ENCODE measurements at places on chromosomes 16 and 17.
A peak's percentile ranks its signal among the peaks of the same experiment; 100 is the strongest.

GRCh38 chr16:30805056-30805369, 18.0 kb upstream of the ZNF629 start:
- DNase-seq: no peak
- peak overlapping the region; percentile 92 for H3K27ac ChIP-seq
- H3K36me3 ChIP-seq: no peaks in the 10 kb centered on the region
- H3K27me3 ChIP-seq: no peaks in the 10 kb centered on the region
- peaks cover 54% of the 10 kb centered on the region for H3K4me1 ChIP-seq

DNA sequence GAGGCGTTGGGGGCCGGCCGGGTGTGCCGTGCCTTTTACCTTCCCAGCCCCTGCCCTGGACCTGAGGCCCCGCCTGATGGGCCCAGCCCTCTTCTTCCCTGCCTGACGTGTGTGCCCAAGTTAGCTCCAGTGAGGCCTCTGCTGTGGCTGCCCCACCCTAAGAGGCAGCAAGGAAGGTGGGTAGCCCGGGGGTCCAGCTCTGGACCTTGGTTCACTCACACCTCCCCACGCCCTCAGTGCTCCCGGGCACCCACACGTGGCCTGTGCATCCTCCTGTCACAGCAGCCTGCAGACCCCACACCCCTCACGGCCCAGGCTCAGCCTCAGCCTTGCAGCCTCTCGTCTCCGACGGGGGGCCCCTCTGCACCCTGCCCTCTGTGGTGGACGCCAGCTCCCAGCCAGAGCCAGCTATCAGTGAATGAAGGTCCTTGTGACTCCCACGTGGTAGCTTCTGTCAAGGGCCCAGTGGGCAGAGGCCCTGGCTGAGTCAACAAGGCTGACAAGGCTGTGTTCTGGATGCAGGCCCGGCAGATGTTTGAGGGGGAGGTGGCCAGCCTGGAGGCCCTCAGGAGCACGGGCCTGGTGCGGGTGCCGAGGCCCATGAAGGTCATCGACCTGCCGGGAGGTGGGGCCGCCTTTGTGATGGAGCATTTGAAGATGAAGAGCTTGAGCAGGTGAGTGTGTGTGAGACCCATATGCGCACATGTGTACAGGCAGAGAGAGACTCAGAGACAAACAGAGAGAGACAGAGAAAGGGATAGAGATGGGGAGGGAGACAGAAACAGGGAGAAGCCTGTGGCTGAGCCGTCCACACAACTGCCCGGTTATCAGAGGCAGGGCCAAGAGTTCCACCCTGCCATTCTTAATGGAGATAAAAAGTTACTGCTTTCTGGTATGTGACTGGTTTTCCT, 2.8 kb downstream of the FN3K start:
- H3K4me1 ChIP-seq: peaks cover 66% of the 10 kb centered on the region
- peak overlapping the region; percentile 73 for H3K27ac ChIP-seq

- peak overlapping the region; percentile 53 for H3K27ac ChIP-seq
Observed at GRCh38 chr17:73205459-73205961, 12.7 kb downstream of the COG1 start.

DNA sequence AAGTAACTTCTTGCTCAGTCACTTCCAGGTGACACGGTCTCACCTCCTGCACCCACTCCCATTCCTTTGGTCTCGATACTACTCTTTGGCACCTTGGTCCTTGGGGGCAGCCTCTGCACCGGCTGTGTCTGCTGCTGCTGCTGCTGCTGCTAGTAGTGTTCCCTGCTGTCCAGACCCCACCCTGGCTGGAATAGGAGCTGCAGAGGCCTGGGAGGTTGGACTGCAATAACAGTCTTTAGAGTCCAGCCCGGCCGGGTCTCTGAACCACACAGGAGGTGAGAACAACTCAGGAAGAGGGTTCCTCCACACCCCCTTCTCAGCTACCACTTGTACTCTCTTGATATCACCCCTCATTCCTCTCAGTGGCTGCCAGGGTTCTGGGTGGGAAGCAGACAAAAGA, 231.1 kb upstream of the NLRP1 start:
- DNase-seq: no peak
- no peak overlapping the region for H3K4me3 ChIP-seq
- no peaks in the 10 kb centered on the region for H3K27me3 ChIP-seq
- no peak overlapping the region for H3K27ac ChIP-seq

DNA sequence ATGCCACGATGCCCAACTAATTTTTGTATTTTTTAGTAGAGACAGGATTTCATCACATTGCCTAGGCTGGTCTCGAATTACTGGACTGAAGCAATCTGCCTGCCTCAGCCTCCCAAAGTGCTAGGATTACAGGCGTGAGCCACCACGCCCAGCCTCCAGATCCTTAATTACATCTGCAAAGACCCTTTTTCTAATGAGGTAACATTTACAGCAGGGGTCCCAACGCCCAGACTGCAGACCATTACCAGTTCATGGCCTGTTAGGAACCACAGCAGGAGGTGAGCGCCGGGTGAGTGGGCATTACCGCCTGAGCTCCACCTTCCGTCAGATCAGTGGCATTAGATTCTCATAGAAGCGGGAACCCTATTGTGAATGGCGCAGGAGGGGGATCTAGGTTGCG, 4.0 kb upstream of the RAB11FIP4 start:
- H3K4me1 ChIP-seq: no peaks in the 10 kb centered on the region
- no peaks in the 10 kb centered on the region for H3K36me3 ChIP-seq
- H3K27me3 ChIP-seq: peaks cover 6% of the 10 kb centered on the region
- H3K4me3 ChIP-seq: no peak overlapping the region

GRCh38 chr17:19610311-19610710, 38.2 kb upstream of the ALDH3A2 start:
- no peaks in the 10 kb centered on the region for H3K27me3 ChIP-seq
- H3K4me1 ChIP-seq: no peaks in the 10 kb centered on the region
- no peak for DNase-seq
- no peaks in the 10 kb centered on the region for H3K36me3 ChIP-seq

DNA sequence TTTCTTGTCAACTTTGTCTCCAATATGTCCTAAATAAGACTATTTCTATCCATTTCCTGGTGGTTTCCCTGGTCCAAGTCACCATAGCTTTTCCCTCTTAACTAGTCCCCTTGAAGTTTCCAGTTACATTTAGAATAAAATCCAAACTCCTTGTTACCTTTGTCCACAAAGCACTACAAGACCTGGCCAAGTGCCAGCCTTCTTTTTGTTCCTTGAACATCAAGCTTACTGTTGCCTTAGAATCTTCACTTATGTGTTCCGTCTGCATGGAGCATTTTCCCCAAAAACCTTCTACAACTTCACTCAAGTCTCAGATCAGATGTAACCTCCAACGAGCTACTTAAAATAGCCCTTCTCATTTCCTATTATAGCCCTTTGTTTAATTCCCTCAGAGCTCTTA, 101.4 kb downstream of the ITFG1 start:
- DNase-seq: no peak
- H3K36me3 ChIP-seq: no peaks in the 10 kb centered on the region
- H3K4me3 ChIP-seq: no peak overlapping the region
- no peaks in the 10 kb centered on the region for H3K27me3 ChIP-seq

DNA sequence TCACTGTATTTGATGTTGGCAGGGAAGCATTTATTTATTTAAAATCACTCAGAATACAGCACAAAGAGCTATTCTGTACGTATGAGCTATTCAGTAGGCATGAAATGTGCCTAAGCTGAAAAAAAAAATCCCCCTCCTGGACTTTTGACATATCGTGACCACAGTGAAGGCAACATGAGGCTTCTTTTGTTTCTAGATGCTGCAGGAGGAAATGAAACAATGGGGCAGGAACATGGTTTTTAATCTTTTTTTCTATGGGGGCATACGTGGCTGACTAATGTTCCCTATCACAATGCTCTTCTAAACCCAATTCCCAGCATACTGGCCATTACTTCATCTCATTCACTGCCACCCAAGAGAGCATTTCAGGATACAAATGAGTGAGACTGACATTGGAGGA, 191.0 kb upstream of the PMFBP1 start:
- no peak overlapping the region for H3K4me3 ChIP-seq
- H3K4me1 ChIP-seq: peaks cover 9% of the 10 kb centered on the region
- no peak overlapping the region for H3K27ac ChIP-seq
- no peaks in the 10 kb centered on the region for H3K36me3 ChIP-seq

- peaks cover 27% of the 10 kb centered on the region for H3K4me1 ChIP-seq
- no peak overlapping the region for H3K27ac ChIP-seq
- DNase-seq: no peak
- H3K27me3 ChIP-seq: peaks cover 7% of the 10 kb centered on the region
Observed at GRCh38 chr16:57497121-57497520, 10.8 kb upstream of the DOK4 start.

- DNase-seq: no peak
- no peaks in the 10 kb centered on the region for H3K27me3 ChIP-seq
- H3K36me3 ChIP-seq: no peaks in the 10 kb centered on the region
- H3K4me3 ChIP-seq: no peak overlapping the region
- H3K27ac ChIP-seq: no peak overlapping the region
- H3K4me1 ChIP-seq: no peaks in the 10 kb centered on the region
Observed at GRCh38 chr16:59605706-59606105, 871.6 kb upstream of the GOT2 start.

DNA sequence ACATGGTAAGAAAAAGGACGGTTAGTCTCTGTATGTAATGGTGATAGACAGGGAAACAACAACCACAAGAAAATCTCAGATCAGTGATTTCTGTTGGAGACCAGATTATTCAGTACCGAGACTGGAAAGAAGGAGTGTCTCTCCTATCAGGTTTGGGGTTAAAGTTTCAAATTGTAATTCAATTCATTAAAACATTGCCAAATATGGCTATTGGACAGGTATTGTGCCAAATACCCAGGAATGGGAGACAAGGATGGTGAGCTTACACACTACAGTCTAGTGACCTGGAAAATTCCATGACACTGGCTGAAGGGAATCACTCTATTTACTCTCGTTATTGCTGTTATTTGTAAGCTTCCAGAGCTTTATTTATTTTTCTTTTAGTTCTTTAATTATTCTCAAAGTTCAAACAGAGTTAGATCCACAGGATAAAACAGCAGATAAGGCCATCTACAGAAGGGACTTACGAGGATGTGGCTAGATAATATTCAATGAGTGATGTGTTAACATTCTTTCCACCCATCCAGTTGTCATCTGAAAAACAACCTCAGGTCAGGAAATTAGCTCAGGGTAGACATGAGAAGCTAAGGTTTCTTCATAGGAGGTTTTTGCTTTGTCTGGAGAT, 25.1 kb upstream of the MMD start:
- H3K27me3 ChIP-seq: no peaks in the 10 kb centered on the region
- H3K36me3 ChIP-seq: no peaks in the 10 kb centered on the region
- peak; percentile 100 for DNase-seq
- H3K4me3 ChIP-seq: no peak overlapping the region

DNA sequence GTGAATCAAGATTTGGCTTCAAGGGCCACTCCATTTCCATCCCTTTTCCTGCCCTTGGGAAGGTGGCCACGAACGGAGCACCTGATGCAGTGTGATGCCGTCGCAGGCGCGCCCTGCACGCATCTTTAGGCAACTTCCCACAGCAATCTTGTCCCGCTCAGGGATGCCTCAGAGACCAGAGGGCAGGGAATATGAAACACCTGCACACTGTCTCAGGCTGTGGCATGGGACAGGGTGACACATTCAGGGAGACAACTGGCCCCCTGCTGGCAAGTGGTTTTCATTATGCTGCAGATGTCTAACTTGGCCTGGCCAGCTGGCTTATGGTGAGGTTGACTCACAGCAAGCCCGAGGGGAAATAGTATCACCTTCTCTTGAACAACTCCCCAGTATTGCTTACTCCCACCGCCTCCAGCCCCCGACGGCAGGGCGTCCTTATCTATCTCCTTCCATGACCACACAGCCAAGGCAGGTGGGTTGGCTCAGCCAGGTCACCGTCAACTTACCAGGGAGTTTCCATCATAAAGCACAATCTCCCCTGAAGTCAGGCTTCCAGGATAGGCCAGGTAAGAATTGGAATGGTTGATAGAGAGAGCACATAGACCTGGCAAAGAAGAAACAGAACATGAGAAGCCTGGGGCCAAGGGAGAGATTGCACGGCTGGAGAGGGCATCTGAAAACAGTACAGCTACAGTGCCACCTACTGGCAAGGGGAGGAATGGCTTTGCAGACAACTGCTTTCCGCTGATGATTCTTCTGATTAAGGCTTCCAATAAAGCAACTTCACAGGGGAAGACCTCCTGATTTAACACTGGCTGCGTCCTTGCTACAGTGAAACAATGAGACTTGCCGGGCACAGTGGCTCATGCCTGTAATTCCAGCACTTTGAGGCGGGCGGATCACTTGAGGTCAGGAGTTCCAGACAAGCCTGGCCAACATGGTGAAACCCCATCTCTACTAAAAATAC, 21.1 kb downstream of the WIPI1 start:
- no peak overlapping the region for H3K4me3 ChIP-seq
- peak; percentile 79 for DNase-seq
- no peaks in the 10 kb centered on the region for H3K27me3 ChIP-seq
- no peak overlapping the region for H3K27ac ChIP-seq
- peaks cover 41% of the 10 kb centered on the region for H3K4me1 ChIP-seq

GRCh38 chr16:28145796-28146195, 66.0 kb downstream of the XPO6 start:
- H3K27ac ChIP-seq: no peak overlapping the region
- no peaks in the 10 kb centered on the region for H3K27me3 ChIP-seq
- no peaks in the 10 kb centered on the region for H3K4me1 ChIP-seq
- H3K36me3 ChIP-seq: peaks cover 23% of the 10 kb centered on the region

- no peaks in the 10 kb centered on the region for H3K4me1 ChIP-seq
- no peak overlapping the region for H3K4me3 ChIP-seq
- peaks cover 8% of the 10 kb centered on the region for H3K27me3 ChIP-seq
- no peak for DNase-seq
Observed at GRCh38 chr17:73628642-73629552, 15.3 kb downstream of the SDK2 start.

DNA sequence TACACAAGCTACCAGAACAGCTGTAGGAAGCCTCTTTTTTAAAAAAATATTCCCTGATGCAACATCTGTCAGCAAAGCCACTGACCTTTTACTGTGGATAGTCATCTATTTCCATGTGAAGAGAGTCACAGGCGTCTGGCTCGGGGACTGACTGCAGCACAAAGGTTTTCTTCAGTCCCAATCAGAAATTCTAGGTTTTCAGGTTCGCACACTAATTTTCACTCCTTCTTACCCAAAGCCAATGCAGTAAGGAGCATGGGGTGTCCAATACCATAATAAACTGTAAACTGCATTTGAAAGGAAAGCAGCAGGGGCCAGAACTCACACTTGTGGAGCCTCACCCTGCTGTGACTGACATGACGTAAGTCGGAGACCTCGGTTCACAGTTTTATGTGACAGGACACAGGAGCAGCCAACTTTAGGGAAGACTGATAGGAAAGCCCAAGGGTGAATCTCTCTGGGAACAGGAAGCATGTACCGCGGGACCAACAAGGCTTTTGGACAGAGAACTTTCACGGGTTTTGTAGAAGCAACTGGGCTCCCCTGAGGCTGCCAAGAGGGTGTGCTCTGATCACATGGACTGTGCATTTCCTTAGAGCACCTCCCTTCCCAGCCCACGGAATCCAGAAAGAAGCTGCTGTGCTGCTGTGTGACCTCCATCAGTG, 9.1 kb upstream of the TMEM100 start:
- DNase-seq: no peak
- H3K27ac ChIP-seq: no peak overlapping the region
- H3K36me3 ChIP-seq: no peaks in the 10 kb centered on the region
- peak overlapping the region; percentile 30 for H3K4me3 ChIP-seq
- H3K27me3 ChIP-seq: no peaks in the 10 kb centered on the region

GRCh38 chr17:16107165-16107770, 107.6 kb downstream of the TTC19 start:
- H3K36me3 ChIP-seq: peaks cover 46% of the 10 kb centered on the region
- DNase-seq: no peak
- no peaks in the 10 kb centered on the region for H3K27me3 ChIP-seq
- H3K27ac ChIP-seq: no peak overlapping the region

GRCh38 chr16:80045861-80046260, 445.3 kb upstream of the MAF start:
- H3K27ac ChIP-seq: no peak overlapping the region
- no peaks in the 10 kb centered on the region for H3K4me1 ChIP-seq
- no peaks in the 10 kb centered on the region for H3K27me3 ChIP-seq
- H3K36me3 ChIP-seq: no peaks in the 10 kb centered on the region
- no peak overlapping the region for H3K4me3 ChIP-seq
